ENCODE measurements at places on chromosomes 13 and 19.

- DNase-seq, result no peak
These were observed 43.2 kb downstream of the RGCC start for GRCh38 chr13:41500511-41500910.

GRCh38 chr19:51702103-51702824, 9.1 kb downstream of the SPACA6 start:
- no peak for DNase-seq

DNA sequence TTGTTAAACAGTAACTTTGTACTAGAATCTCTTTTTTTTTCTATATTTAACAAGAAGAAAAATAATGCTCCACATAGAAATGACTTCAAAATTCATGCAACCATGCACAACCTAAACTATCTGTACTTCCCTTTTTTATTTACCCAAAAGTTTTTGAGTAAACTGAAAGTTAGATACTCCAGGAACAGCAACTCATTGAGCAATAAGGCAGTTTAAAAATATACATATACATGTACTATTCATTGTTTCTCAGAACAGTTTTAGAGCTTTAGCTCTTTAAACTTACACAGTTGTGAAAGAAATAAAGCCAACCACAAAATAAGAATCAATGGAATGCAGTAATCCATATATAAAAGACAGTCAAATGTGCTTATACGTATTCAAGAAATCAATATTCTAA, 39.2 kb downstream of the MTMR6 start:
- no peak for DNase-seq

DNA sequence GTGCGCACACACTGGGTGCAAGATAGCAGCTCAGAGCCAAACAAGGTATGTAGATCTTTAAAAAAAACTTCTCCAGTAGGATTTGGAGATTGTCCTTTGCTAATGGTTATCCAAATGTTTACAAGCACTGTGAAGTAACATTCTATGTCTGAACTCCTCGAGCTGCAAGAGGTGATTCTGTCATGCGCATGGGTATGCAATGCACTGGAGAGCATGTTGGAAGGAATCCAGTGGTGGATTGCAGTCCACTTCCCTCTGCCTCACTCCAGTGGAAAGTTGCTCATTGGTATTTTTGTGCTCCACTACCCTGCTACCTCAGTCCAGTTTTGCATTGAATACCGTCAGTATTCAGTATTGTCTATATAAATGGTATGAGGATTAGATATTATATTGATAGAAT, 132.1 kb downstream of the ATP8A2 start:
- DNase-seq, result no peak

- DNase-seq, result no peak
These were observed 9.6 kb downstream of the CEBPA start for GRCh38 chr19:33292595-33293254.

DNA sequence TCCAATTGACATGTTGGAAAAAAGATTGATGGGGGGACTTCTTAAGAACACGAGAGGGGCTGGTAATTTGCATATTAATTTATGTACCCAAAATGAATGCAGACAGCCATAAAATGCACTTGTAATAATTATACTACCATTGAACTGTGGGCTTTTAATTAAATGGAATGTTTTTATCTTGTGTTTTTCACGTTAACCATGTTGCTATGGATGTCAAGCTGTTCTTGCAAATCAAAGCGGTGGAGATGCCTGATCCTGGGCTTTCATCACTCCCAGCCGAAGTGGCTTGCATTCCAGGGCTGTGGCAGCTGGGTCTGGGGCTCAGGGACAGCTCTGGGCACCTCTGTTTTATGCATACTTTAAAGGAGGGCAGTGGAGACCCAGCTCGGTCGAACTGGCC, 179.4 kb upstream of the TMTC4 start:
- DNase-seq, result no peak

DNA sequence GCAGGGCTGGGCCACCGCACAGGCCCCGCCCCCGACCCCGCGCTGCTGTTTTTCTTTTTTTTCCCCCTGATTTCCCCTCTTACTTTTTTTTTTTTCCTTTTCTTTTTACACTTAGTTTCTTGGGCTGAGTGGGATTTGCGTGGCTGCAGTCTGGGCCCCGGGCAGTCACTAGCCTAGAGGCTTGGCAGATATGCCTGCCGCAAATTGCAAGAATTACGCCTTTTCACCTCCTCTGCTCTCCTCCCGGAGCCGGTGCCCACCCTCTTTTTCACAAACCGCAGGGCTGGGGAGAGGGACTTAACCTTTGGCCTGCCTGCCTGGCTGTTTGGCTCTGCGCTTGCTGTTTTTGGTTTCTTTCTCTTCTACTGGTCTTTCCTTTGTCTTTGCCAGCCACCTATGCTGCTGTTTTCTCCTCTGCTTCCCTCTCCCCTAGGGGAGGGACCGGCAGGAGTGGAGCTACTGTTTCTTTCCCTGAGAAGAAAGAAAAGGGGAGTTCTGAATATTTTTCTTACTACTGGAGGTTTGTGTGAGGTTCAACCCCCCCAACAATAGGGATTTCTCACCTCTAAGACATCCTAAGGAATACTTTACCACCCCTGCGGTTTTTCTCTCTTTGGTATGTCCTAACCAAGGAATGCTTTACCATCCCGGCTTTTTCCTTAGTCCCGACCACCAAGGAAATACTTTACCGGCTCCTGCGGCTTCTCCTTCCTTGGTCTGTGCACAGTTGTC, 11.0 kb downstream of the ZNF552 start:
- no peak for DNase-seq

- DNase-seq, result no peak
These were observed 94.7 kb upstream of the RAP2A start for GRCh38 chr13:97339019-97339987.

DNA sequence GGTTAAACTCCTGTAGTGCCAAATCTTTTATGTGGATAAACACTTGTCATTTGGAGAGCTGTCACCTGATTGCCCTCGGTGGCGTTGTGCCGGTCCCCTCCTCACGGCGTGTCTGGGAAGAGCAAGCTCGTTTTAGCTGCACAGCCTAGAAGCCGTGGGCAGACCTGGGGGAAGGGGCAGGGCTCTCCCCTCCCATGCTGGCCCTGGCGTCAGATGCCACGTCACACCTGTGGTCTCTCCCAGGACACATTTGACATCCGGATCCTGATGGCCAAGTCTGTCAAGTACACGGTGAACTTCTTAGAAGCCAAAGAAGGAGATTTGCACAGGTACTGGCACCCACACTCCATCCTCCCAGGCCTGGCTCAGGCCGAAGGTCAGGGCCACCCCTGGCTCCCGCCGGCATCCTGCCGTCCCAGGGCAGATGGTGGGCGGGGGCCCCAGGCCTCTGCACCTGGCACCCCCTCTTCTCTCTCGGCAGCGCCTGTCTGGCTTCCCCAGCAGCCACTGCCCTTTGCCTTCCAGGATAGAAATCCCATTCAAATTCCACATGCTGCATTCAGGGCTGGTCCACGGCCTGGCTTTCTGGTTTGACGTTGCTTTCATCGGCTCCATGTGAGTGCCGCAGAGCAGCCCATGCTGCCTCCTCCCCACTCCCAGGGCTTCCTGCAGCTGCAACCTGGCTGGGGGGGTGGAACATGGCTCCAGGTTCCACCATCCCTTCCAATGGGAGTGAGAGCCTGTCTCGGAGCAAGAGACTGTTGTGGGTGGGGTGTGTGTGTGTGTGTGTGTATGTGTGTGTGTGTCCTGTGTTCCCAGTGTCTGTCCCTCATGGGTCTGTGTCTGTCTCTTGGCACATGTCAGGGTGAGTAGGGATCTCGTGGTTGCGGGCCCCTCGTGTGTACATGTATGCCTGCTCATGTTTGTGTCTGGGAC, 8.8 kb downstream of the YIPF2 start:
- DNase-seq, result no peak

DNA sequence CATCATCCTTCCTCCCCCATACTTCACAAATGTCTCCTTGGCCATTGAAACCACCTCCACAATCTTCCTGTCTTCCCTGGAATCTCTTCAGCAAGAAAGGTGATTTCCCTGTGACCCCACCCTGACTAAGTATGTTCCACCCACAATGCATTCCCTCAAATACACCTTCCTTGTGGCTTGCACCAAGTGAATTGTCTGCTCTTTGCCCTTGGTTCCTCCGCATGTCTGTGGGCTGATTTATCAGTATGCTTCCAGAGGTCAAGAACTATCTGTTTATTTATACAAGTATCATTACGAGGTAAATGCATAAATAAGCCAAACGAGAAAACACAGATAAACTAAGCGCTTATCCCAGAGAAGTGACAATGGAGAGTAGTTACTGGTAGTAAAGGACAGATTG, 45.4 kb upstream of the POMP start:
- DNase-seq, result no peak

DNA sequence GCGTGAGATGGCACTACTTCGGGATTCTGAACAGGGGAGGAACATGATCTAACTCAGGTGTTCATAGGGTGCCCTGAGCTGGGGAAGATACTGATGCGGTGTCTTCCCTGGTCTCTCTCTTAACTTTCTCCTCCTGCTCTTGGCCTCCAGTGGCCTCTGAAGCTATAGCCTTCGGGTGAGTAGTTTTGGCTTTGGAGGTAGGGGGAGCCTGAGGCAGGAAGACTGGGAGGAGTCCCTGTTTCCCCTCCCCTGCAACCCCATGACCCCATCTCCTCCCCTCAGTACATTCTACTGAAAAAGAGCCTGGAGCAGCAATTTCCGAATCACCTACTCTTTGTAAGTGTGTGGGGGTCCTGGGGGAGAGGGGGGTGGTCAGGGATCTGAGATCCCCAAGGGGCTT, 3.5 kb downstream of the SELENOV start:
- no peak for DNase-seq

- DNase-seq, result no peak
These were observed 441 bp downstream of the INAFM1 start for GRCh38 chr19:47274891-47275761.

- DNase-seq, result no peak
These were observed 670.2 kb downstream of the DIAPH3 start for GRCh38 chr13:59493436-59493965.

- DNase-seq, result no peak
These were observed 86.2 kb downstream of the STARD13 start for GRCh38 chr13:33199289-33199850.

- no peak for DNase-seq
These were observed 3.0 kb downstream of the APOC2 start for GRCh38 chr19:44948763-44949374.

DNA sequence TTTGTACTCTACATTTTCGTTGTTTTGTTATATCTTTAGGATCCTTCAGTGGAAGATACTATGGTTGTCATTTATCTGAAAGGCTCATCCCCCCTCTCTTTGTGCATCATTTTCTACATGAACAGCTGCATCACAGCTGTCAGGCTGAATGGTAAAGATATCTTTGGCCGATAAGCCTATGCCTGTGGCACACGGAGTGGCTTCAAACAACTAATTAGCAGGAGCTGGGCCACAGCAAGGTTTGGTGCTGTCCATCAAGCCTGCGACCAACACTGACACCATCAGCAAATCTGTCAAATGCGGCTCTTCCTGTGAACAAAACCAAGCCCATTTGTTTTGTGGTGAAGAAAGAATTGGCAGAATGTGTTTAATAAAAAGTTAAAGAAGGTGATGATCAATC, 334.4 kb downstream of the PCDH9 start:
- no peak for DNase-seq

Data from HuH-7 (cell line).